NCI-H1930 (cell line): ENCODE measurements at places on chromosomes 3 and 15.

GRCh38 chr15:65292938-65293518 is 2.8 kb upstream of the RNU5A-1 start:
- DNase-seq = no peak

DNA sequence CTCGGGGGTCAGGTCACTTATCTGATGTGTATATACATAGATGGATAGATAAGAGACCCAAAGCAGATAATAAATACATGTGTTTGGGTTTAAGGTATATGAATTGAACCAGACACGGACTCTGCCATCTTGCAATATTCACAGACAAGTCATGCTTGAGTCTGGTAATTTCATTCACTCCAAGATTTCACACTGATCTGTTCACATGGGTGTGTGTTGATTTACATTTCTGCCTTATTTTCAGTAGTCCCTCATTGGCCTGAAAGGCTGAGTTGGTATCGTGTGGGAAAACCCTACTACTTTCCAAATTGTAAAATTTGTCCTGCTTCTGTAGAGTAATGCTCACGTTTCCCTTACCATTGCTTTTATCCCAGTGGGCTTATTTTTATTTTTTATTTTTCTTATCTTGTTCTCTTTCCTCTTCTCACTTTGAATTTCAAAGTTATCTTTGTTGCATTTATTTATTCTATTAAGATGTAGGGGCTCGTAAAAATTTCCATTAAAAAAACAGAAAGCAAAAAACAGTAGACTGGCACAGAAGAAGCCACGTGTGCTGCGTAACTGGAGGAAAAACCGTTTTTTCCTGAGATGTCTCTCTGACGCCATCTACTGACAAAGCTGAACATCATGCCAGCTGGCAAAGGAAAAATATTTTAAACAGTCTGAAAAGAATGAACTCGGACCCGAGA is 10.8 kb upstream of the MFSD1 start:
- peak; percentile 38 for DNase-seq

DNA sequence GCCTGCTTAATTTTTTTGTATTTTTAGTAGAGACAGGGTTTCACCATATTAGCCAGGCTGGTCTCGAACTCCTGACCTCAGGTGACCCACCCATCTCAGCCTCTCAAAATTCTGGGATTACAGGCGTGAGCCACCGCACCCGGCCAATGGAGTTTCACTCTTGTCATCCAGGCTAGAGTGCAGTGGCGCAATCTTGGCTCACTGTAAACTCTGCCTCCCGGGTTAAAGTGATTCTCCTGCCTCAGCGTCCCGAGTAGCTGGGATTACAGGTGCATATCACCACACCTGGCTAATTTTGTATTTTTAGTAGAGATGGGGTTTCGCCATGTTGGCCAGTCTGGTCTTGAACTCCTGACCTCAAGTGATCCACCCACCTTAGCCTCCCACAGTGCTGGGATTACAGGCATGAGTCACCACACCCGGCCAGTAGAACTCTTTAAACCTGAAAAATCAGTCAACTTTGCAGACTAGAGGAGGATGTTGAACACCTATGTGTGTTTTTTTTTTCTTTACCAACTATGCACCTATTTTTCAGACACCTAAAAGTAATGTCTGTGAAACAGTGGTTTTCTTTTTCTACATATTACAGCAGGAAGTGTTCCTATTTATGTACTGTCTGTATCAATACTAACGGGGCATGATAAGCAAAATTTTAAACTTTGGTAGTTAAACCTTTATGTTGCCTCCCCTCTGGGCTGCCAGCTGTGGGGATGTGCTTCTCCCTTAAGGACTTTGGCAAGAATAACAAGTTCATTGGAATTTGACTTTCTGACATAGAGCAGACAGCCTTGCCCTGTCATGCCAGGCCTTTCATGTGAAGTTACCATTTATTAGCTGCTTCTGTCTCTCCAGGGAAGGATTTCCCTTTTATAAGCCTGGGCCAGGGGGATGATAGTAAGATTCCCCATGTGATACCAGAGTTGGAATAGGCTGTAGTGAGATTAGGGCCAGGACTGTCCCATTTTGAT is 8.1 kb downstream of the ARIH2 start:
- no peak for DNase-seq

GRCh38 chr15:100291106-100291505 is 50.7 kb downstream of the ADAMTS17 start:
- no peak for DNase-seq

DNA sequence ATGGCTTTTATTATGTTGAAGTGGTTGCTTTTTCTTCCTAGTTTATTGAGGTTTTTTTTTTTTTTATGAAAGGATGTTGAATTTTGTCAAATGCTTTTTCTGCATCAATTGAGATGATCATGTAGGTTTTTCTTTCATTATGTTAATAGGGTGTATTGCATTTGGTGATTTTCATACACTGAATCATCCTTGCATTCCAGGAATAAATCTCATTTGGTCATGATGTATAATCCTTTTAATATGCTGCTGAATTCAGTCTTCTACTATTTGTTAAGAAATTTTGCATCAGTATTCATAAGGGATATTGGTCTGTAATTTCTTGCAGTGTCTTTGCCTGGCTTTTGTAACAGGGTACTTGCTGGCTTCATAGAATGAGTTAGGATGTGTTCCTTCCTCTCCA is 11.5 kb upstream of the CLRN1 start:
- no peak for DNase-seq

DNA sequence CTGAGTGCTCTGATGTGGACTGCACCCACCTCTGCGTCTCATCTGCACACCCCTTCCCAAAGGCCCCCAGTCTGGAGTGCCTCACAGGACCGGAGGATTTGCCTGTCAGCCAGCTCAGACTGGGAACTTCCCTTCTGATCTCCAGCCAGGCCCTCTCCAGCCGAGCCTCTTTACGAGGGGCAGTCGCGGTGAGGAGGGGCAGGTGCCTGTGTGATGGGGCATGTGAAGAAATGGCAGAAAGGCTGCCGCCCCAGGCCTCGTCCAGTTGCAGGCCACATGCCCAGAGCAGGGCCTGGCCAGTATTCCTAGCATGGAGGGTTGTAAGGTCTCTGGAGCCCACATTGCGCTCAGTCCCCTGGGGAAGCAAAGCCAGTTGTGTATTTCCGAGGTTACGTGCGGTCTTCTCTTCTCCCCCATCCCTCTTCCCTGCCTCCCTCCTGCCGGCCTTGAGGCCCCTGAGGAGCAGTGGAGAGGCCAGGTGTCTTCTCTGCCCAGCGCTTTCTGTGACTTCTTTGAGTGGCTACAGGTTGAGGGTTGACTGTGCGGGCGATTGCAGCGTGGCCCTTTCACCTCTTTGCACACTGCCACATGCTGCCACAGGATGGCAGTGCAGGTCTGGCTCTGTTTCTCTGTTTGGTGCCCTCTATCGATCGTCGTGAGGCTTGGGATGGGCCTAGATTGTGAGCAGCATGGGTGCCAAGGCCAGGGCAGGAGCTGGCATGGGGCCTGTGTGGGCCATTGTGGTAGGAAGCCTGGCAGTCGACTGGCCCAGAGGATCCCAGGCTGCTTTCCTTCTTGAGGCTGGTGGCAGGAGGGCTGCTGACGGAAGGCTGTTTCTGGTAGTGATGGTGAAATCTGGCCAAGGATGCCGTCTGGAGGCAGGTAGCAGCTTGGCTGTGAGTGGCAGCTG is 5.3 kb downstream of the CLK3 start:
- DNase-seq = peak; percentile 17

GRCh38 chr3:127975153-127976029 is 60.4 kb downstream of the KBTBD12 start:
- no peak for DNase-seq

GRCh38 chr3:50612970-50613846 is 1.6 kb upstream of the CISH start:
- no peak for DNase-seq

- DNase-seq = no peak
Measured at GRCh38 chr3:5754602-5755001, 567.1 kb downstream of the EDEM1 start.

DNA sequence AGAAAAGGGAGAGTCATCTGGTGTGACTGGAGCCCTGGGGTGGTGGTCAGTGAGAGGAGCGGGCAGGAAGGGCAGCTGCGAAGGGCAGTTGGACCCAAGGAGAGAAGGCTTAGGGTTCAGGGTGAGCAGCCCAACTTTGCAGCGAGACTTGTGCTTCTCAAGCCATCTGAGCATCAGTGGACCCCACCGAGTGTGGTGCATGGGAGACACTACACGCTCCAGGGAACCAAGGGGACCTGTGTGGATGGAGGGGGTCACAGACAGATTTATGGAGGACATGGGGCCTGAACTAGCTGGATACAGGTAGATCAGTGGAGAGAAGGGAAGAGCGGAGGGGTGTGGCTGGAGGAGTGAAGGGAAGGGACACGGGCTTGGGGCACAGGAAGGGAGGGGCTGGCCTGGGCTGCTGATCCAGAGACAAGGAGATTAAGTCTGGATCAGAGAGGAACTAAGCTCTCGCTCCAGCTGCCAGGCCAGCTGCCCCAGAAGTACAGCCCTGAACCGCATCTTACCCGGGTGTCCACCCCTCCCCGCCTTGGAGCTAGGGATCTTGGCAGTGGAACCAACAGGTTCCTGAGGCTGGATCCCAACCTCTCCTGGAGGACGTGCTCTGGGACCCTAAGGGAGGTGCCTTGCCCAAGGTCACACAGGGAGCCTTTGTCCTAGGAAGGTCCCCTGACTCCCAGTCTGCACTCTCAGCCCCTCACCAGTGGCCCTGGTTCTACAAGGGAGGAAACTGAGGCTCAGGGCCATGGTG is 120.5 kb downstream of the CORO2B start:
- no peak for DNase-seq

DNA sequence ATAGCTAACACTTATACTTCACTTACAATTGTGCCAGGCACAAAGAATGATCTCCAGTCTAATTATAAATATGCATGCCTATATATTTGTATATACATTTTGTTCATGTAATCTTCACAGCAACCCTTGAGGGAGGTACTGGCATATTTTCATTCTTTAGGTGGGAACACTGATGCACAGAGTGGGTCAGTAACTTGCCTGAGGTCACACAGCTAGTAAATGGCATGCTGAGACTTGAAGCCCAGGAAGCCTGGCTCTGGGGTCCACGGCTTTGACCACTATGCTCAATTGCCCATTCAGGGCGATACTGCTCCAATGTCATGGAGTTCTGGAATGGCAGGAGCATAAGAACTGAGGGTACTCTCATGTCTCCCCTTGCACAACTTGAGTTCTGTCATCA is 139.8 kb downstream of the SHQ1 start:
- DNase-seq = no peak

DNA sequence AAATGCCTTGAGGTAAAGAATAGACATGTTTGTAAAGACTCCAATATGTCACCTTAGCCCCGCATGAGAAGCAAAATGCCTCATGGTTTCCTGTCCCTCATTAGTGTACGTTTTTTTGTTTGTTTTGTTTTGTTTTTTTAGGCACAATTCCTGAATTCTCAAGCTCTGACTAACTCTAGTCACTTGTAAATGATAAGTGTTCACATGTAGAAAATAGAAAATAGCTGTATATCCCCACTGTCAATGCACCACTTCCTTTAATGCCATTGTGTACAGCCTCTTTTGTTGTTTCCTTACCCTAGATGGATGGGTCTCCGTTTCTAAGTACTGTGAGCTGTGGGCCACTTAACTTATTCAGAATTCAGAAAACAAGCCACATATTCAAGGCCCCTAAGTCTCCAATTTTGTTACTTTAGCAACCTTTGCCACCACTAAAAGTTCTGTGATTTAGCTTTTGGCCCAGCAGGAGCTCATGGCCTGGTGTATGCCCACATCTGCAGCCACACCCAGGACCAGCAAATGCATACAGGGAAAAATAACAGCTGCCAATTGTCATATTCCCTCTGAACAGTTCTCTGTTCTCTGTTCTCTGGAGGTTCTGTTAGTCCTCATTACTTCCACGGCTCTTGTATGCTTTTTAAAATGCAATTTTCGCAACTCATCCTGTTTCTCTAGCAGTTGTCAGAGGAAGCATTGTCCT is 655.5 kb downstream of the GBE1 start:
- no peak for DNase-seq

- DNase-seq = no peak
Measured at GRCh38 chr3:168877899-168878298, 782.2 kb upstream of the GOLIM4 start.

DNA sequence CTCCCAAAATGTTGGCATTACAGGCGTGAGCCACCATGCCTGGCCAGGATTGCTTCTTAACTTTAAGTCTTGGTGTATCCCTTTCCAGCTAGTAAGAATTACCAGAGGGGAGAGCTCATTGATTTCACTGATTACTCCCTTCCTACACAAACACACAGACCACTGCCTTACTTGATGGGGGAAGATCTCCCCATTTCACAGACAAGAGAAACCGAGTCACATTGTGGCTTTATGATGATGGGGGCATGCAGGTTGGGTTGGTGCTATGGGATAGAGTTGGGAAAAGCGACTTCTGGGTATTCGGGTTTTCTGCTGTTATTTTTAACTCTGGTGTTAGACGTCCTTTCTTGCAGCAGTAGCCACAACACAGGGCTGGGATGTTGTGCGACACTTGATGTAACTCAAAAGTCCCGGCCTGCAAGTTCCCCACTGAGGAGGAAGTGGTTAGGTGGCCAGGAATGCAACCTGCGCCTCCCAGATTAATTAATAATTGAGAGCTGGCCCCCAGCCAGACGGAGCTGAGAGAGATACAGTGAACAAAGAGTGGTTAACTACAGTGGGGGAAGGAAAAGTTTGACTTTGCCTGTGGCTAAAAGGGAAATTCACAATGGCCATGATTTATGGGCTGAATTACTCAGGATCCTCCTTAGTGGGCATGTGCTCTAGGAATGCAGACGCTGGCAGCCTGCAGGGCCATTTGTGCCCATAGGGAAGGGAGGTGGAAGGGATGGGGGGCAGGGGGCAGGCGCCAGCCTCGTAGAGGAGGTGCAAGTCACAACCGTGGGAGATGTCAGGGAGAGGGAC is 63.6 kb downstream of the SMAD6 start:
- no peak for DNase-seq

DNA sequence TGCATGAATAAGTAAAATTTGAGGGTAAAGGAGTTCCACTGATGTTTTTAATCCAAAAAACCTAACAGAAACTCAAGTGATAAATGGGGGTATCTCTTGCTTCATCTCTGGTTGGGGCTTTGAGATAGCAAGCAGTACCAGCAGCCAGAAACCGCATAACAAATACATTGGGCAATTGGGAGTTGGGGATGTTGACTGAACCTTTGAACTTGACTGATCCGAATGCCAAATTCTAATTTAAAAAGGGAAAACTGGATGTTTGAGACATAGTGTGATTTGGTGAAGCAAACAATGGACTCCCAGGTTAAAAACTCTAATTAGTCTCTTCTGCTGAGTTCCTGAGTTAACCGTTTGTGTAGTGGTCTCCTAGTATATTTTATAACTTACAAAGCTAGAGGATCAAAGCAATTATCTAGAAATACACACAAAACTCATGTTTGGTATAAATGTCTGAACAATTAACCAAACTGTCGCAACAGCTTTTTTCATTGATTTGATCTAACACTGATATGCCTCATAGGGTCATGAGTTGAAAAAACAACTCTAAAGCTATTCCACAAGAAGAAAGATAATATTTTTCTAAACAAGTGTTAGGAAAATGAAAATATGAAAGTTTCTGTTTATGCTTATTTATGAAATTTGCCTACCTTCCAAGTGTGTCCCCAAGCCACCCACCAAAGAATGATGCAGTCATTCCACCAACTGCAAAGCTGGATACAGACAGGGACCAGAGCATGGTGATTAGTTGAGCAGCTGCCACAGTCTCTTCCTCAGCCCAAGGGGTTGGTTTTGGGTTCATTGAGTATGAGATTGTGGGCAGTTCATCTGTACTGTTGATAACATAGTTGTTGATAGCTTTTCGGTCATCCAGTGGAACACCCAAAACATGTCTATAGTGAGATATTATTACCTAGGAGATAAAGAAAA is 12.4 kb downstream of the SLC2A2 start:
- DNase-seq = no peak

GRCh38 chr3:193982258-193982659 is 153.7 kb upstream of the HES1 start:
- no peak for DNase-seq
